ENCODE measurements at places on chromosomes 6 and 20. TPM values are rescaled to one million over a fixed set of nuclear protein-coding genes. Genes with fewer than 3 reads are reported as not detected.

Gene MEP1A
- total RNA-seq, result not detected

Gene SDCBP2
- total RNA-seq, result 1.6 TPM

Gene WASF1
- 2.1 TPM for total RNA-seq

Gene STMND1
- not detected for total RNA-seq

Gene BANF2
- total RNA-seq, result not detected

Gene ANGPT4
- under 0.01 TPM for total RNA-seq

Gene C2
- total RNA-seq, result 8.4 TPM

Gene OR2J3
- total RNA-seq, result not detected

Gene CGA
- not detected for total RNA-seq
